Pancreas (tissue), 10 donors: ENCODE measurements at places on chromosomes 7 and 10. TPM values are rescaled to one million over a fixed set of nuclear protein-coding genes. Genes with fewer than 3 reads are reported as not detected.

ORC5 gene
- total RNA-seq = 8.5 TPM

NMT2 gene
- total RNA-seq = 7.9 TPM

CYP2E1 gene
- total RNA-seq = 7.6 TPM

VGF gene
- 4.4 TPM for total RNA-seq

ADAM12 gene
- total RNA-seq = 3.7 TPM

AMZ1 gene
- total RNA-seq = not detected

OPALIN gene
- total RNA-seq = not detected

LRRC4 gene
- total RNA-seq = 0.42 TPM

C10orf105 gene
- not detected for total RNA-seq

ACSL5 gene
- 3.3 TPM for total RNA-seq

CCDC3 gene
- total RNA-seq = 0.76 TPM

LEP gene
- total RNA-seq = 0.14 TPM

ANKRD16 gene
- 3.1 TPM for total RNA-seq

CDK1 gene
- total RNA-seq = 0.79 TPM

ACTL6B gene
- 0.98 TPM for total RNA-seq

GTF2I gene
- 89.7 TPM for total RNA-seq

REPIN1 gene
- 76.3 TPM for total RNA-seq

GPR26 gene
- not detected for total RNA-seq

GRCh38 chr7:34756691-34757090 is 98.7 kb downstream of the NPSR1 start:
- no peak for DNase-seq

DNA sequence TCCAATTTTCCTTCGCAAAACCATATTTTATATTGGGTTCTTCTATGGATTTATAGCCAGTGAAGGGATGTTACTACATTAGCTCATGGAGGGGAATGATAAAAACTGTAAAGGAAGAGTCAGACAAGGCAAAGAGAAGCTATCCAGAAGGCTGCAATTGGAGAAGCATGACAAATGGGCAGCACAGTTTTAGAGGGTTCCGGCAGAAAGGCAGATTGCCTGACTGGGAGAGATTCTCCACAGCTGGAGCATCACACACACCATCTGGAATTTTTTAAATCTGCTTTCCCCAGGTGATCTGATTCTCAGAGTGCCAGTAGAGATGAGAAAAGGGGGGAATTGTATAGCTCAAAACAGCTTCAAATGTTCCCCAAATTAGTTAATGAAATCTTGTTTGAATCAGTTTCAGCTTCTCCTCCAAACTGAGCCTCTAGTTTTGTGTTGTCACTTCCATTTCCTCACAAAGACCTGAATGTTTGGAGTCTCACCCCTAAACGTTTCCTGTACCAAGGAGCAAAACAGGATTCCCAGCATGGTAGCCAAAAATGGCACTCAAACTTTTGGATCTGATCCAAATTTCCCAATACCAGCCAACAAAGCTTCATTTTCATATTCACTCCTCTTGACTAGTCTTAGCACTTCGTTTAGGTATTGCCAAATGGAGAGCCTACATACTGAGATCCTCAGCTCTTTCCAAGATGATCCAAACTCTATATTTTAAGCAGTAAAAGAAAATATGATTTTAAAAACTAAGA is 177.5 kb downstream of the HPSE2 start:
- DNase-seq = no peak

DNA sequence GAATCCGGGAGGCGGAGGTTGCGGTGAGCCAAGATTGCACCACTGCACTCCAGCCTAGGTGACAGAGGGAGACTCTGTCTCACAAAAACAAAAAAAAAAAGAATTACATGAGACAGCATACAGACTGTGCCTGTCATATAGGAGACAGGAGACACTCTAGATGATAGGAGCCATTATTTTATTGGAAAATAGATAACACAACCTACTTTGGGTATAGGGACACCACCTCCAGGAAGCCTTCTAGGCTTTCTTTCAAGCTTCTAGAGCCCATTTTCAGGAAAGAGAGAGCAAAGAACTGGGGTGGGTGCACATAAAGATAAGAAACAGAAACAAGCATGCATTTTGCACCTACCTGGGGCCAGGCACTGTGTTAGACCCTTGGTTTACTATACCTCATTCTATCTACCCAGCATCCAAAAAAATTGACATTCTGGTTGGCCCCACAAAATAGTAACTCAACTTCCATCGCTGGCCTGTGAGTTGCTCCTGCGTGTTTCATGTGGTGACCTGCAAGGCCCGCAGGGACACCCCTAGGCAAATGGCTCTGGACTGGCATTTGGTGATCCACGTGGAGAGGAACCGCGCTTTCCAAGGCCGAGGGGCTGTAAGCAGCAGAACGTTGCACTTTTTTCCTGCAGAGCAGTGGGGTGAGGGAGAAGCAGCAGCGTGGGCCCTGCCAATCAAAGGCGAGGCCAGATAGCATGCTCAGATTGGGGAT is 57.1 kb upstream of the CACUL1 start:
- DNase-seq = no peak

- DNase-seq = no peak
Measured at GRCh38 chr7:112182749-112183148, 23.4 kb downstream of the DOCK4 start.

- DNase-seq = no peak
Measured at GRCh38 chr10:62735464-62736167, 68.9 kb upstream of the ADO start.

- no peak for DNase-seq
Measured at GRCh38 chr10:4945766-4946717, 17.2 kb upstream of the AKR1C1 start.

- DNase-seq = no peak
Measured at GRCh38 chr7:88366845-88367244, 60.2 kb upstream of the STEAP4 start.

- no peak for DNase-seq
Measured at GRCh38 chr7:157962458-157963306, 624.9 kb downstream of the PTPRN2 start.

DNA sequence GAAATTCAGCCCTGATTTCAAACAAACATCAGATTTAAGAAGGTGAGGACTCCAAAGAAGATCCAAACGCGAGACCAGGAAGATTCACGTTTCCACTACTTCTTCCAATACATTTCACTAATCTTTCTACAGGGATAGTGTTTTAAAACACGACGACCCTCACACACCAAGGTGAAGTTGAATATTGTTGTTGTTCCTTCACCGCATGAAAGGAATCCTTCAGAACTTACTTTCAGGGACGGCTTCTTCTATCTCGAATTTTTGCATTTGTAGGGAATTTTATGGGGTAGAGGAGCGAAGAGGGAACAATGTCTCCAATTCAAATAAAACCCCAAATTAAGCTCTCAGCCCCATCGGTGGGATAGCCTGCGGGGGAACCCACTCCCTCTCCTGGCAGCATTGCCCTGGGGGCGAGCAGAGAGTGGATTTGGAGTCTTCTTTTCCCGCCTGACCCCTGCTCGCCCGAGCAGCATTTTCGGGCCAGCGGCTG is 1.5 kb upstream of the GATA3 start:
- no peak for DNase-seq

GRCh38 chr7:142301299-142301698 is 43.4 kb upstream of the PRSS58 start:
- DNase-seq = no peak

DNA sequence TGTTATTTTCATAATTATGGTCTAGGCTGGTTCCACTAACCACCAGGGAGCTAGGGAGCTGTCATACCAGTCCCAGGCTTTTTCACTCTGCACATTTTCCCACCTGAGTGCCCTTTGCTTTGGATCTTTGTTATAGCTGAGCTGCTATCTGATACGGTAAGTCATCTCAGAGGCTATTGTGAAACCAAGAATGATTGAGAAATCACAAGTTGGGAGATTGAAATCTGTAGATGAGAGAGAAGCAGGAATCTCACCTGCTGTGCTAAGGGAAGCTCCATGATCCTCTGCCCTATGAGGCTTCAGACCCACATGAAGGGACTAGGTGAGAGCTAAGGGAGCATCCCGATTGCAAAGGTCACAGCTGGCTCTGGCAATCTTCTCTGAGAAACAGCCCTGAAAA is 307.8 kb downstream of the REEP3 start:
- DNase-seq = no peak

- DNase-seq = no peak
Measured at GRCh38 chr7:12152196-12152918, 58.7 kb upstream of the TMEM106B start.

GRCh38 chr7:105904064-105904463 is 27.7 kb upstream of the ATXN7L1 start:
- DNase-seq = no peak

- no peak for DNase-seq
Measured at GRCh38 chr7:12851841-12852240, 164.4 kb downstream of the ARL4A start.

GRCh38 chr7:137715533-137715932 is 131.2 kb downstream of the DGKI start:
- DNase-seq = no peak

DNA sequence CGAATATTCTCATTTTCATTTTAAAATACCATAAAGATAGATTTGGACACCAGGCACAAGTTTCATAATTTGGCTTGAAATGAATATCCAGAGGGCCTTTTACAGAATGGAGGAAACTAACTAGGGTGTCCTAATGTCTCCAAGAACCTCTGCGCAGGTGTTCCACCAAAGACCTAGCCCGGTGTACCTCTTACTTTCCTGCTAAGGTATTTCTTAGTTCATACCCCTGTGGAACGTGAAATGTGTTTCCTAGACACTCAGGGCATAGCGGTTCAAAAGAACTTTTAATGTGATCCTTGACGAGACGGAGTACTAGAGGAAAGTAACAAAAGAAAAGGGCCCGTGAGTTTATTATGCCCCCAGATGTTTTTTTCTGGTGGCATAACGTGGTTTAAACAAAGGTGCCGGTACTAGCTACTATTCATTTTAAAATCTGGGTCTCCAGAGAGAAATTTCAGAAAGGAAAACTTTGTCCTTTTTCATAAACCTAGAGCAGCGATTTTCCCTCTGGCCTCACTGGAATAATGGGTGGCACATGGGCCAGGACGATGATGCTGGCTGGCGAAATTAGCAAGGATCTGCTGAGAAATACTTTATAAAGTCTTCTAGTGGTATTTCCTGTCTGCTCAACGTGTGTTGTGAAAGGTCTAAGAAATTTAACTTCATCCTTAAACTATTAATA is 1.4 kb downstream of the APBB1IP start:
- DNase-seq = no peak

- DNase-seq = no peak
Measured at GRCh38 chr10:26696786-26697162, 727 bp upstream of the PDSS1 start.

- DNase-seq = no peak
Measured at GRCh38 chr10:31028081-31028480, 3.6 kb downstream of the ZNF438 start.

DNA sequence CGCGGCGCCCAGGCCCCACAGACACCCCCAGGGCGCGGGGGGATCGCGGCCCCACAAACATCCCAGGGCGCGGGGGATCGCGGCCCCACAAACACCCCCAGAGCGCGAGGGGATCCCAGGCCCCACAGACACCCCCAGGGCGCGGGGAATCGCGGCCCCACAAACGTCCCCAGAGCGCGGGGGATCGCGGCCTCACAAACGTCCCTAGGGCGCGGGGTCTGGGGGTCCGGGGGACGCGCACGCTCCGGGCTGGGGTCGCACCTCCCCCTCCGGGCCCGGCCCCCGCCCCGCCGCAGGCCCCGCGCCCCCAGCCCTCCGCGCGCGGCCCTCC is 382 bp downstream of the DIP2C start:
- DNase-seq = no peak

GRCh38 chr10:778626-779330 is 89.3 kb upstream of the DIP2C start:
- DNase-seq = no peak

DNA sequence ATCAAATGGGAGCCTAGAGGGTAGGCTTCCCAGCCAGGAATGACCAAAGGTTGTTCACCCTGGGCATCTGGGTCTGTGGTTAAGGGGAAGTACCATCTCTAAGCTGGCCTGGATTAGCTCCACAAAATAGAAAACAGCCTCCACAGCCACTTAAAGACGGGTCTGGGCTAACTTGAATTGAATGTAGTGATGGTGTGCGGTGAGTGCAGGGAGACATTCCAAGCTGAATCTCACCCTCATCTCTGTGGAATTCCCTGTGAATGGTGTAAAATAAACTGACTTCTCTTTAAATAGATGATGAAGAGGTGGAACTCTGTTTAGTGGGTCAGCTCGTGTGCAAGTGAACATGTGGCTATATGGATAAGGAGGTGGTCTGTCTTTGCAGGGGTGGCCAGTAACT is 251.0 kb downstream of the DYNC1I1 start:
- no peak for DNase-seq

- DNase-seq = no peak
Measured at GRCh38 chr10:72563327-72563932, 62.4 kb downstream of the MICU1 start.

- no peak for DNase-seq
Measured at GRCh38 chr10:72449941-72450441, 95.3 kb upstream of the DNAJB12 start.

GRCh38 chr7:54565432-54565831 is 23.3 kb downstream of the VSTM2A start:
- DNase-seq = no peak

GRCh38 chr7:28766359-28766758 is 191.8 kb downstream of the TRIL start:
- DNase-seq = no peak

DNA sequence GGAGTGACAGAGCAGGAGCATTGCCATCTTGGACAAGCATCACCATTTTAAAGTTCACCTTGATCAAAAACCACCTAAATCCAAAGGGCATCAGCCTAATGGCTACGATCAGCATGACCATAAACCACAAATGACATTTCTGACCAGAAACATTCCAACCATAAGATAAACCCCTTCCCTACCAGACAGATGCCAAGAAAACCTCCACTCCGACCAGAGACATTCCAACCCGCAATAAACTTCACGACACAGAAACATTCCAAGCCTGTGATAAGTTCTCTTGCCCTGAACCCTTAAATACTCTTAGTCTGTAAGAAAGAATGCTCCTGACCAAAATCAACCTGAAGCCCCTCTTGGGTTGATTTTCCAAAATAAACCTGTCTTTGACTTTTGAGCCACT is 606.9 kb downstream of the POM121L12 start:
- no peak for DNase-seq

DNA sequence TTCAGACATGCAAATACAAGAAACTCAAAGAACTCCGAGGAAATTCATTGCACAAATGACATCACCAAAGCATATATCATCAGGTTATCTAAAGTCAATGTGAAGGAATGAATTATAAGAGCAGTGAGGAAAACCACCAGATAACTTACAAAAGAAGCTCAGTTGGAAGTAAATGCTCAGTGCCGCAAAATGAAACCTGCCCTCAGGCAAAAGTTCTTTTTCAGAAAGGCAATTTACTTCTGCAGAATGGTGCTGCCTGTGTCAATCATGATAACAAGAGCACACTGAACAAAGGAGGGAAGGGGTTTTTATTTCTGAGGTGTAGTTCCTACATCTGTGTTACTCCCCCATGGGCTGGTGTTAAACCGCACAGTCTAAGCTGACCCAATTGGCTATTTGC is 550.6 kb upstream of the SEMA3D start:
- DNase-seq = no peak
